ENCODE measurements at places on chromosomes 4 and X. TPM values are rescaled to one million over a fixed set of nuclear protein-coding genes. Genes with fewer than 3 reads are reported as not detected.

DNA sequence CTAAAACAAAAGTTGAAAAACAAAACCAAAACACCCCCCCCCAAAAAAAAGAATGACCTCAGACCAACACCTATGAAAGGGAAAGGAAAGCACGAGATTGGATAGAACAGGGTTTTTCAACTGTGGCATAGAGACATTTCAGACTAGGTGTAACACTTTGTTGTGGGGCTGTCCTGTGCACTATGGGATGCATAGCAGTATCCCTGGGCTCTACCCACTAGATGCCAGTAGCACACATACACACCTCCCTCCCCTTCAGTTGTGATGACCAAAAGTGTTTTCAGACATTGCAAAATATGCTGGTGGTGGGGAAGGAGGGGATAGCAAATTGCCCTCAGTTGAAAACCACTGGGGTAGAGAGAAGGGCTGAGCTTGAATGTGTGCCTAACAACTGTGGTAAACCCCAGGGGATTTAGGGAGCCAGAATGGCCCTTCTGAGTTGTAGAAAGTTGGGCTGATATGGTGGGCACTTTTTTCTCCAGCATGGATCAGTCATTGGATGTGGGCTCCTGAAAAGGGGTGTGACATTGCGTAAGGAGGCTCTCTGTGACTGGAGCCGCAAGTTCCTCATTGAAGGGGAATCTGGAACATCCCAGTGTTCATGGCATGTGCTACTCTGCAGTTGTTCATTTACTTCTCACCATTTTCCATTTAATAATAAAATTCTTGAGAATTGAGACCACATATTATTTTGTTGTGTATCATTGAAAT, 8.8 kb upstream of the GEMIN8 start:
- DNase-seq, result no peak

DNA sequence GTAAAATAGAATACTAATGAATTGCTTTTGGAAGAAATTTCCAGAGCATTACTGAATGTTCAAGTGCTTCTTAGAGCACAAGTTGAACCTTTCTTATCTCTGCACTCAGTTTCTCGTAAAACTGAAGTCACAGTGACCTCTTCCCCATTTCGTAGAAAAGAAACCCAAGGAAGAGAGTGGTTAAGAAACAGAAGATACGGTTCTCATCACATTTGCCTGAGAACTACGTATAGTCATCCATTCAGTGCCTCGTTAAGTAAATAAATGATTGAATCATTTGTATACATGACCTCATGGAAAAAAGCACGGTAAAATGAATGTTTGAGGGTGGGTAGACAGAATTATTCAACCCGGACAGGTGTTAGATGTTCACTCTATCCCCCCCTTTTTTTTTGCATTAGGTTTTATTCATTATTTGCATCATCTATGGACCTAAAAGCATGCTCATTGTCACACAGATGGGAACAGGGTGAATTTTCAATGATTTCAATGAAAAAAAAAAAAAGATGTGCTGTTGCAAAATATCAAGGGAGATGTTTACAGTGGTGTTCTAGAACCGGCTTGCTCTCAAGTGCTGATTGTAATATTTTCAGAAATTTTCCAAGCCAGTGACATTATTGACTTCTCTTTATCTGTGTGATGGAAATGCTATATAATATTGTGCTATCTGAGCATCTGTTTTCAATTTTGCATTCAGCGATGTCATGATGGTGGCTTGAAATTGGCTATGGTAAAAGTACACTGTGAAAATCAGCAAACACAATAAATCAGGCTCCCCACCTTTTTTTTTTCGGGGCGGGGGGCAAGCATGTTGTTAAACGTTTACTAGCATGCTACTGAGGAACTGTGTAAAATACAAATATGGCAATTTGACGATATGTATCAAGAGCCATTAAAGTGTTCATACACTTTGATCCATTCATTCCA, 4.3 kb downstream of the RHOH start:
- DNase-seq, result no peak

GRCh38 chr4:38757945-38758600, 24.7 kb downstream of the TLR10 start:
- no peak for DNase-seq

- DNase-seq, result no peak
Observed at GRCh38 chr4:1365271-1366178, 18.5 kb downstream of the UVSSA start.

- DNase-seq, result no peak
Observed at GRCh38 chr4:79296768-79297428, 29.0 kb downstream of the NAA11 start.

Gene MAGED4B
- 119 TPM for total RNA-seq

- DNase-seq, result no peak
Observed at GRCh38 chrX:3252744-3253143, 93.7 kb downstream of the MXRA5 start.

GRCh38 chr4:687048-687970, 1.6 kb downstream of the SLC49A3 start:
- no peak for DNase-seq

Measured in occipital lobe (tissue), 3 donors.